ENCODE measurements at places on chromosomes 5 and 9. TPM values are rescaled to one million over a fixed set of nuclear protein-coding genes. Genes with fewer than 3 reads are reported as not detected.

Gene SNX18
- 31.6 TPM for total RNA-seq

Gene MGAT1
- 144 TPM for total RNA-seq

Gene SHLD3
- total RNA-seq, result 6.3 TPM

GRCh38 chr5:53123702-53124101 lies 14.1 kb upstream of the MOCS2 start:
- no peak for DNase-seq
- H3K4me3 ChIP-seq, result no peak overlapping the region
- no peaks in the 10 kb centered on the region for H3K27me3 ChIP-seq
- H3K27ac ChIP-seq, result no peak overlapping the region

DNA sequence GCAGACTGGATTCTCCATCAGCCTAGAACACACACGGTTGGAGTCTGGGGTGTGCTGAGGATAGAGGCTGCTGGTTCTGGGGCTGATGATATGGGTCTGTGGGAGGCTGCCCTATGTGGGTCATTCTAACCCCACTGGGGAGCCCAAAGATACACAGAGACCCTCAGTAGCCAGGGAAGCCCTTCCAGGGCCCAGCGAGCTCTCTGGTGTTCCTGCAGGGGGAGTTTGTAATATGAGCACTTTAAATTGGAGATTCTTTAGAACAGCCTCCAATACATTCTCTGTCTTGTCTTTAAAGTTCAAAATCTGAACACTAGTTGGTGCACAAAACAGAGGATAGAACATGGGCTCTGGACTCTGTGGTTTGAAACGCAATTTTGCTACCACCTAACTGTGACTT lies 2.4 kb downstream of the ACTL7A start:
- DNase-seq, result no peak
- H3K27me3 ChIP-seq, result no peaks in the 10 kb centered on the region
- H3K4me3 ChIP-seq, result no peak overlapping the region
- no peak overlapping the region for H3K27ac ChIP-seq

Measured in B cell (primary cell).